ENCODE measurements at places on chromosomes 4 and X.

GRCh38 chr4:90718931-90719330 lies 591.7 kb downstream of the CCSER1 start:
- no peak for DNase-seq

GRCh38 chr4:139828966-139829664 lies 163.5 kb downstream of the MGST2 start:
- no peak for DNase-seq

- no peak for DNase-seq
These were observed 150.9 kb downstream of the ENPP6 start for GRCh38 chr4:184066584-184067300.

- no peak for DNase-seq
These were observed 80.8 kb upstream of the EFNB1 start for GRCh38 chrX:68748030-68748429.

GRCh38 chr4:113505044-113505443 lies 256.5 kb downstream of the CAMK2D start:
- no peak for DNase-seq

DNA sequence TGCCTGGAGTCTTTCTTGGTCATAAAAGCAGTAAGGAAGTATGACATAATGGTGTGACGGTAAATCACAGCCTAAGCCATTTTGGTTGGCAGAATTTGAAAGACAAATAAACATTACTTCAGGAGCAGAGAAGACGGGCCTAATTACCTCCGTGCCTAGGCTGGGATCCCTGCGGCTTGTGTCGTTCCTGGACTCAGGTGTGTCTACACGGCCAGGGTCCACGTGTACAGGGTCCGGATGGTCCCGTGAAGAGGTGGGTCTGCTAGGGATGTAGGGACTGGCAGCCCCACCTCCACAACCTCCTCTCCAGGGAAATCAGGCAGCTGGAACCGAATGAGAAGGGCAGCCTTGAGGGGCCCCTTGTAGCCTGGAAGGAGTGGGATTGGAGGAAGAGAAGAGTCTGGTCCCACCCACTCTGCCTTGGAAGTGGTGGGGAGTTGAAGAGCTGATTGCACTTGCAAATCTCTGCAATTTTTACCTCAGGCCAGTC lies 55.4 kb upstream of the PLAC1 start:
- no peak for DNase-seq

GRCh38 chr4:1746265-1746691 lies 25.0 kb downstream of the TACC3 start:
- DNase-seq = peak; percentile 88

GRCh38 chr4:142925161-142925560 lies 79.1 kb upstream of the INPP4B start:
- DNase-seq = no peak

- DNase-seq = peak; percentile 55
These were observed at the start of gene ANXA3 for GRCh38 chr4:78551420-78552351. Gene ANXA3 (plus strand): TSS chr4:78551770. CDS start chr4:78554474, 2,704 bp downstream.

DNA sequence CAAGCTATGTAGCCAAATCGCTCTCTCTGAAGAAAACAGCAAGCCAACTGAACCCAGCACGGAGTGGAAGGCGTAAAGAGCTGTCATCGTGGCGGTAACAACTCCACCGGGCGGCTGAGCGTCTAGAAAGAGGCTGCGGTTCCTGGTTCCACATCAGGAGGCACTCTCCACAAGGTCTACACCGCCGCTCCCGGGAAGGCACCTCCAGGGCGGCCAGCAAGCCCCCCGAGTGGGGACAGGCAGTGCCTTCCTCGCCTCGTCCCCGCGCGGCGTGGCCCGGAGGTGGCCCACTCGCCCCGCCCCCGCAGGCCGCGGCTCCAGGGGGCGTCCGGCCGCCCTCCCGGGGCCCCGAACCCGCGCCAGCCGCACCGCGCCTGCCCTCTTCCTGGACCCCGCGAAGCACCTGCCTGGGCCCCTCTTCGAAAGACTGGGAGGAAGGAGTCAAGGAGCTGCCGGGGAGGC lies 755 bp downstream of the KLHL8 start:
- DNase-seq = peak; percentile 58

- DNase-seq = no peak
These were observed 288.1 kb downstream of the SH3BGRL start for GRCh38 chrX:81489987-81490386.

GRCh38 chrX:10577853-10578252 lies 42.5 kb downstream of the MID1 start:
- no peak for DNase-seq

DNA sequence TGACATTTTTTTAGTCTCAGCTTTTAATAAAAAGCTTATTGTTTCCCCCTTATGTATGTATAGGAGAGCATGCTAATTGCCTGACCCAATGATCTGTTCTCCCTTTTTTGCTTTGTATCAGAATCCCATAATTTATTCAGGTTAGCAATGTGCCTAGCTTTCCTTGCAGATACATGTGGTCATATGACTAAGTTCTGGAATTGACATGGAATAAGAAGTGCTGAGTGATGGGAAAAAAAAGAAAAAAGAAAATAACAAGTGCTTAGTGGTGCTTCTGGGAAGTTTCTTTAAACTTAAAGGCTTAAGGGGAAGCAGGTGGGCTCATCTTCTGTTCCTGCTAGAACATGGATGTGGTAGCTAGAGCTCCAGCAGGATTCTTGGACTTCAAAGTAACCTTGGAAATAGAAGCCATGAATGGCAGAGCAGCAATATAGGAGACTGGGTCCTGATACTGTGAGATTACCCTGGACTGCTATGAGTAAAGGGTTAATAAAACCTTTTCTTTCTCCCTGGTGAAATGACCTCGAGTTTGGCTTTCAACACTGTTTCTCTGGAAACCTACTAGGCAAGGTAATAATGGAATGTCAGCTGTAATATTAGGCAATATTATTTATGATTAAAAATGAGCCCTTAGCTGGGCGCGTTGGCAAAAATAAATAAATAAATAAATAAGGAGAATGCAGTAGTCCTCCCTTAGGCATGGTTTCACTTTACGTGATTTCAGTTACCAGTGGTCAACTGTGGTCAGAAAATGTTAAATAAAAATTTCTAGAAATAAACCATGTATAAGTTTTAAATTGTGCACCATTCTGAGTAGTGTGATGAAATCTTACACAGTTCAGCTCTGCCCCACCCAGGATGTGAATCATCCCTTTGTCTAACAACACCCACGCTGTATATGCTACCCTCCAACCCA lies 16.7 kb upstream of the RBM41 start:
- DNase-seq = peak; percentile 2

DNA sequence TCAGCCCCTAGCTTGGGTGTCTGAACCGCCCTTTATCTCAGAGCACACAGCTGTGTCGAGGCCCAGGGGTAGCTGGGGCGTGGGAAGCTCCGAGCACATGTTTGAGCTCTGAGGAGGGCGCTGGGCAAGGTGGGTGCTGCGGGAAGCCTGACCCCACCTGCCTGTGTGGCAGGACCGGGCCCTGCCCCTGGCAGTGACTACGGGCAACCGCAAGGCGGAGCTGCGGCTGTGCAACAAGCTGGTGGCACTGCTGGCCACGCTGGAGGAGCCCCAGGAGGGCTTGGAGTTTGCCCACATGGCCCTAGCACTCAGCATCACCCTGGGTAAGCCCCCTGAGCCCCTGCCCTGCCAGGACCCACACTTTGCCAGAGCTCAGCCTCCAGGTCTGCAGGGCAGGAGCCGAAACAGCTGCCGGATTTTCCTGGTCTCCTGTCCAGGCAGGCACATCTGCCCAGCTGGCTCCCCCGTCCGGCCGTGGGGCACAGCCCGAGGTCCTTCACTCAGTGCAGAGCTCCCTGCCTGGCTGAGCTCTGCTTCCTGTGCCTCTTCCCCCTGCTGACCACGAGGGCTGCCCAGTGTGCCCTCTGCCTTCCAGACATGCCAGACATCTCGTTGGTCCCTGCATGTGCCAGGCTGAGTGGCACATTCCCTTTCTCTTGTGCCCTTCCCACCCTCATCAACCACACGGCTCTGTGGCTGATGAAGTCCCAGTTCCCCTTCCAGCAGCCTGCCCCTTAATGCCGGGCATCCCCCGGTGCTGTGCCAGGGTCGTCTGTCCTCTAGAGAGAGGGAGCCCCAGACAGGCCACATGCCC lies 33.2 kb upstream of the HTRA3 start:
- DNase-seq = no peak

DNA sequence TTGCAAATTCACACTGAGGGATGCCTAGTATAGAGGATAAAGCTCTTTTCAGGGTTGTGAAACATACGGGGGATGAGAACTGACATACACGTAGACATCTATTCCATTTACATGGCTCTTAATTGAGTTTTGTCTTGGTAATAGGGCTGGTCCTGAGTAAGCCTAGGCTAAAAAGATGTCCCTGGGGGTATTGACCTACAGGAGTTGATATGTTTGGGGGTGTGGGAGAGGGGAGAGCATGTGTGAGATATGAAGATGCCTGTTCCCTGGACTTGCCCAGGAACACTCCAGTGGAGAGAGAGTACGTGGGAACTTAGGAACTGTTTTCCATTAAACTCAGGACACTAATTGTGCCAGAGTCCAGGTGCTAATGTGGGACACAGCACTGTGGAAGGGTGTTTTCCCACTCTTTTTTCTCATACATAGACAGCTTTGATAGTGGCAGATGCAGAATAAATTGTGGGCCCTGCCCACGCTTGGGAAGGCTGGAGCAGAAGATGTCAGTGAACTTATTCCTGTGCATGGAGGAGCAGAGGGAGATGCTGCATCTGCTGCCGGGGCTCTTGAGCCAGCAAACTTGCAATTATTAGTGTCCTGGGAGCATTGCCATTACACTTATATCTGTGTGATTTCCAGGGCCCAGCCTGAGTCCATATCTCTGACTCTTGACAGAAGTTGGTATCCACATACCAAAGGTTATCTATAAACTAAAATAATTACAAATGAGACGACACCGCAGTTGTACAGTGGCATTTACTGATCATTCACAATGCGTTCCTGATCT lies 20.7 kb downstream of the SYNPO2 start:
- no peak for DNase-seq

GRCh38 chr4:85780664-85781063 lies 305.7 kb downstream of the ARHGAP24 start:
- peak; percentile 90 for DNase-seq

DNA sequence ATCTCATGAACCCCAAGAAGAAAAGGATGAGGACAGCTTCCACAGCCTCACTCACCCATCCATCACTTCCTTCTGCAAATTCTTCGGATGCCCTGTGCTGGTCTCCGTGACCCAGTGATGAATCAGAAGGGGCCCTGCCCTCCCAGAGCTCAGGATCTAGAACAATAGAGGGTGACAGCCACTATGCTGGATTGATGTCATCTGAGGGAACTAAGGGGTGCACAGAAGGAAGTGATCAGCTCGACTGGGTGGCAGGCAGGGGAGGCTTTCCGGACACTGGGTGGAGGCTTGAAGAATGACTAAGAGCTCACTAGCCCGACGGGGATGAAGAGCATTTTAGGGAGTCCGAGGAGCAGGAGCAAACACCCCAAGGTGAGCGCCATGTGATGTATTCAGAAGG lies 1.4 kb upstream of the ZNF185 start:
- DNase-seq = peak; percentile 39

DNA sequence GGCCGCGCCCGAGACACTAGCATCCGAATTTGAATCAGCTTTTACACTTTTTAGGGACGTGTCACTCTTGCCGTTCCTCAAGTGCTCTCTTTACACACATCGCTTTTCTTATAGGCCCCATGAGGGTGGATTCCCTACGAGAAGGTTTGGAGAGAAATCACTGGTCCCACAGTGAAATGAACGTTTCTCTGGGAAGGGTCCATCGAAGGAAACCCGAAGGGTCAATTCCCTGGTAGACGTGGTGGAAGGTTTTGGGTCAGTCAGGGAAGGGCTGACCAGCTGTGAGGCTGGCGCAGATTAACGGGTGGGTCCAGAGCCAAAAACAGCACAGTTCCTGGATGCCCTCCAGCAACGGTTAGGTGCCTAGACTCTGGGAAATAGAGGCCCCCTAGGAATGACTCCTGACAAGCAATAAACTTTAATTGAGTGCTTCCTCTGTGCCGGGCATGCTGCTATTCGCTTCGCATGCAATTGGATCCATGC lies 35.9 kb downstream of the ETDC start:
- peak; percentile 70 for DNase-seq

DNA sequence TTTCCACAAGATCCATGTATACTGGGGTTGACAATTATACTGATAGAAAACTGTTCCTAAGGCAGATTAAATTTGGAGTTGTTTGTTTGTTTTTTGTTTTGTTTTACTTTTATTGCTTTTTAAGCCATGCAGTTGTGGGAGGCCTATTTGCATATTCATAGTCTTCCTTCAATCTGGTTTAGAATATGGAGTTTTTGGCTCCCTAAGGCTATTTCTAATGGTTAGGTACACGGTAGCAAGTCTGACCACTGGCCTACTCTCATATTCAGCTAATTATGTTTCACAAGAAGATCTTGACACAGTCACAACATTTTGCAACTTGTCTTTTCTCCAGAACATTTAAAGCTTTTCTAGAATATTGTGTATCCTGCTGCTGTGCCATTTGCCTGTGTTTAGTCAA lies 725.5 kb downstream of the PCDH18 start:
- no peak for DNase-seq

GRCh38 chr4:101251261-101251660 lies 96.1 kb downstream of the PPP3CA start:
- DNase-seq = peak; percentile 66

- DNase-seq = no peak
These were observed 34.0 kb upstream of the PPARGC1A start for GRCh38 chr4:23923840-23924239.

- no peak for DNase-seq
These were observed 21.9 kb downstream of the RASL11B start for GRCh38 chr4:52883707-52884669.

DNA sequence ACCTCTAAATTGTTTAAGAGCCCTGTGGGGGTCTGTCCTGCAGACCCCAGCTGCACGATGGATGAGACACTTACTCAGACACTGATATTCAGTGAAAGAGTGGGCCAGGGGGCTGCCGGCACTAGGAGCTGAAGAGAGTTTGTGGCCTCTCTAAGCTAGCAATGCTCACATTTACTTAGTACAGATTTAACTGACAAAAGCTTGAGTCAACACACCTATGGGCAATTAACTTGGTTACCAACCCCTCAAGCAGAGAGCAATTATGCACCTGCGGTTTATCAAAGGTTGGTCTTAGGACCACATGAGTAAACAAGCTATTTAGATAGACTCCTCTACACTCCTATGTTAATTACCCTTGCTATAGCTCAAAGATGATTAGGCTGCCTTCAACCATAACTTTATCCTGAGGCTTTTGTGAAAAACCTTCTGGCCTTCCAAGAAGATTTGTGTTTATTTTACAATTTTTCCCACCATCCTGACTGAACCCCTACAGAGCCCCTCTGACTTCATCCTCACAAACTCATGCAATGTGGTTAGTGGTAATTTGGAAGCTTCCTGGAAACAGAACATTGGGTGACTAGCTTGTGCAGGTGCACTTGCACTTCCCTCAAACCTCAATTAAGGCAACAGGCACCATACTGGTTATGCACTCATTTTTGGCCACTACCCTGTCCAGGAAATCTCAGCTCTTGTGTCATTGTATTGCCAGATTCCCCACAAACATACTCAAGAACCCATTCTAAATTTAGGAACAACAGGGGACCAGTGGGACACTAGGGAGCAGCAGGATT lies 234.4 kb upstream of the ITM2A start:
- no peak for DNase-seq

All from dermis blood vessel endothelial cell (primary cell).